Left lung (tissue), 14 donors: ENCODE measurements at places on chromosomes 11 and 22. TPM values are rescaled to one million over a fixed set of nuclear protein-coding genes. Genes with fewer than 3 reads are reported as not detected.

Gene MUC6
- polyA plus RNA-seq: 0.38 TPM

Gene OR5A1
- polyA plus RNA-seq: 0.03 TPM

Gene NCR3LG1
- polyA plus RNA-seq: 0.63 TPM

Gene ANO5
- 3.1 TPM for polyA plus RNA-seq

Gene PATE4
- 0.17 TPM for polyA plus RNA-seq

Gene SLC22A6
- 0.08 TPM for polyA plus RNA-seq

Gene SDF2L1
- 23.5 TPM for polyA plus RNA-seq

Gene DEUP1
- polyA plus RNA-seq: 3.6 TPM

Gene CSTPP1
- 53.5 TPM for polyA plus RNA-seq

Gene BDNF
- polyA plus RNA-seq: 0.52 TPM

Gene BARX2
- polyA plus RNA-seq: 0.27 TPM

Gene CARD18
- polyA plus RNA-seq: not detected

Gene MFRP
- polyA plus RNA-seq: not detected

Gene VPREB3
- polyA plus RNA-seq: not detected

Gene TUBA8
- 0.91 TPM for polyA plus RNA-seq

Gene RBMXL2
- not detected for polyA plus RNA-seq

Gene KRTAP5-10
- 0.27 TPM for polyA plus RNA-seq

Gene THRSP
- polyA plus RNA-seq: 0.83 TPM

Gene FGF19
- polyA plus RNA-seq: not detected

Gene SYT7
- polyA plus RNA-seq: 7.8 TPM

Gene MMP27
- polyA plus RNA-seq: not detected

Gene ARHGAP20
- 43.6 TPM for polyA plus RNA-seq

Gene KCNJ1
- polyA plus RNA-seq: 0.26 TPM
